ENCODE measurements at places on chromosomes 5 and 9. TPM values are rescaled to one million over a fixed set of nuclear protein-coding genes. Genes with fewer than 3 reads are reported as not detected.

GRCh38 chr5:64417390-64417789 lies 88.4 kb upstream of the RGS7BP start:
- H3K4me3 ChIP-seq: no peak overlapping the region
- no peak overlapping the region for H3K27ac ChIP-seq
- no peaks in the 10 kb centered on the region for H3K36me3 ChIP-seq
- H3K4me1 ChIP-seq: no peaks in the 10 kb centered on the region
- DNase-seq: no peak

DNA sequence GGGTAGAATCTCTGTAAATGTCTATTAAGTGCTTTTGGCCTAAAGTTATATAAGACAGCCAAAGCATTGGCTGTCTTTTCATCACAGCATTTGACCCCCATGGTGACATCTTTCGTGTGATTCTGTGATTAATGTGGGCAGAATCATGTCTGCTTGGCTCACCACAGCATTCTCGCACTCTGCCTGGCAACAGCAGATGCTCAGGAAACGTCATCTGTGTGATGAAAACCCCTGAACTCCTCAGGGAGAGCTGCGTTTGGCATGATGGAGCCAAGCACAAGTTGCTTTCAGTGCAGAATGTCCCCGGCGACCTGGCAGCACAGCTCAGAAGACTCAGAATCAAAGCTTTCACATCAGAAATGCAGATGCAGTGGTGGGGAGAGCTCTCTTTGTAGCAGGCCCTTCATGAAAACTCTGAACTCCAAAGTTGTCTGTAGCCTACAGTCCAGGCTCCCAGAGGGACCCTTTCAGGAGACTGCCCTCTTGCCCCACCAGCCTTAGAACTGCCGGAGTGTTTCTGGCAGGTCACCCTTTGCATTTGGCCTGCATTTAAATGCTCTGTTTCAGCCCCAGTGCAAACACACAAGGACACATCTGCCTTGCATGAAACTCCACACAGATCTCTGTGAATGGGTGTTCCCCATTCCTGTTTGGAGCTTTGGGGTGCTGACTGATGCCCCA lies 155.6 kb upstream of the PANK3 start:
- no peaks in the 10 kb centered on the region for H3K36me3 ChIP-seq
- peaks cover 22% of the 10 kb centered on the region for H3K27me3 ChIP-seq
- DNase-seq: no peak
- H3K27ac ChIP-seq: no peak overlapping the region
- H3K4me3 ChIP-seq: no peak overlapping the region

DNA sequence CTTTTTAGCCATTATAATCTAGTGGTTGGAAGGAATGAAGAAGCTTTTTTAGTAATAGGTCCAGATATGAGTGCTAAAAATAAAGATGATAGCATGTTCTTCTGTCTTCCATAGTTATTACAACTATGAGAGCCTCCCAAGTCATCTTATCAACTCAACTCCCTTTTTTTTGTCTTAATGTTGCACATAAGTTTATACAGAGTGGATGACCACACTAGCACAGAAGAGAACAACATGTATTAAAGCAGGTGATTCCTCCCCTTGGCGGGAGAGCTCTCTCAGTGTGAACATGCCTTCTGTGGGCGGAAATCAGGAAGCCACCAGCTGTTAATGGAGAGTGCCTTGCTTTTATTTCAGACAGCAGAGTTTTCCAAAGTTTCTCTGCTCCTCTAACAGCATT lies 40.1 kb upstream of the STX17 start:
- no peak overlapping the region for H3K27ac ChIP-seq
- peaks cover 16% of the 10 kb centered on the region for H3K4me1 ChIP-seq
- H3K36me3 ChIP-seq: no peaks in the 10 kb centered on the region

DNA sequence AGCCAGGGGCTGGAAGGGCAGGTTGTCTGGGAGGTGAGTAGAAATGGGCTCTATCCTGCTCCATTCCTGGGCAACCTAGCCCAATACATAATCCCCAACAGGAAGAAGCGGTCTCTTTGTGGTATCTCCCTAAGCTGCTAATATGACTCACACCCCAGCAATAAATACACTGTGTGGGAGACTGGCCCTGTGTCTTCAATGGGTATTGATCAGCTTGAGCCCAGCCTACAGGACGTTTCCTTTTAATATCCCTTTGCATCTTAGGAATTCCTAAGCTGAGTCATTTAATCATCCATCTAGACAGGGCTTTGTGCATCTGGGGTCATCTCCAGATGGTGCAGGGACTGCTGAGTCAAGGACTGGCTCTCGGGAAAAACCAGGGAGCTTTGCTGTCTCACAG lies 207.0 kb upstream of the PANK3 start:
- no peaks in the 10 kb centered on the region for H3K4me1 ChIP-seq
- DNase-seq: peak; percentile 9
- no peak overlapping the region for H3K4me3 ChIP-seq
- peaks cover 86% of the 10 kb centered on the region for H3K27me3 ChIP-seq
- no peak overlapping the region for H3K27ac ChIP-seq
- H3K36me3 ChIP-seq: no peaks in the 10 kb centered on the region

- no peak overlapping the region for H3K4me3 ChIP-seq
- no peaks in the 10 kb centered on the region for H3K27me3 ChIP-seq
- H3K4me1 ChIP-seq: no peaks in the 10 kb centered on the region
- H3K27ac ChIP-seq: no peak overlapping the region
- no peaks in the 10 kb centered on the region for H3K36me3 ChIP-seq
Observed at GRCh38 chr5:111966290-111966689, 209.3 kb upstream of the NREP start.

- peaks cover 81% of the 10 kb centered on the region for H3K4me1 ChIP-seq
- H3K36me3 ChIP-seq: no peaks in the 10 kb centered on the region
- no peak overlapping the region for H3K4me3 ChIP-seq
- no peaks in the 10 kb centered on the region for H3K27me3 ChIP-seq
Observed at GRCh38 chr5:148963664-148964063, 99.2 kb downstream of the SH3TC2 start.

GRCh38 chr9:87213948-87214347 lies 266.6 kb upstream of the GAS1 start:
- H3K4me1 ChIP-seq: no peaks in the 10 kb centered on the region
- no peak overlapping the region for H3K27ac ChIP-seq
- no peak overlapping the region for H3K4me3 ChIP-seq
- no peak for DNase-seq

GRCh38 chr9:127361561-127361960 lies 35.4 kb upstream of the SLC2A8 start:
- no peaks in the 10 kb centered on the region for H3K36me3 ChIP-seq
- H3K4me1 ChIP-seq: no peaks in the 10 kb centered on the region
- no peak overlapping the region for H3K27ac ChIP-seq
- no peaks in the 10 kb centered on the region for H3K27me3 ChIP-seq
- no peak for DNase-seq

- H3K36me3 ChIP-seq: no peaks in the 10 kb centered on the region
- DNase-seq: no peak
- no peaks in the 10 kb centered on the region for H3K4me1 ChIP-seq
- H3K27me3 ChIP-seq: no peaks in the 10 kb centered on the region
- no peak overlapping the region for H3K27ac ChIP-seq
- no peak overlapping the region for H3K4me3 ChIP-seq
Observed at GRCh38 chr5:139960723-139961383, 82.2 kb downstream of the NRG2 start.

GRCh38 chr5:38776149-38776896 lies 69.5 kb upstream of the OSMR start:
- H3K27me3 ChIP-seq: no peaks in the 10 kb centered on the region
- H3K4me1 ChIP-seq: peaks cover 14% of the 10 kb centered on the region
- no peak overlapping the region for H3K27ac ChIP-seq

DNA sequence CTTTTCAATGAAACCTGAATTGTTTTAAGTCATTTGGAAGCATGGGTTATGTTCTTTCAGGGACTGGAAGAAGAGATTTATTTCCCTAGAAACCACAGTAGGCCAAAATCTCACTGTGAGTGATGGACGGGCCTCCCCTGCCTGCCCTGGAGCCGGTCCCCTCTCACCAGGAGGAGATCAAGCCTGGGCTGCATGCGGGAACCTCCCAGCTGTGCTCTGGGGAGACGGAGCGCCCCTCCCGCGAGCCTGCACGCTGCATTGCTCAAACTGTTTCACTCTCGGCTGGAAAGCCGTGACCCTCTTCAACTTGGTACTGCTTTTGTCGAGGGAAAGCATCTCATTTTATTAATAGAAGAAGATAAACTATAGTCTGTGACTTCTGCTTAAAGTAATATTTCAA lies 85.4 kb downstream of the IRX2 start:
- H3K4me1 ChIP-seq: no peaks in the 10 kb centered on the region
- H3K27ac ChIP-seq: no peak overlapping the region
- H3K4me3 ChIP-seq: no peak overlapping the region
- DNase-seq: no peak

- H3K4me3 ChIP-seq: no peak overlapping the region
- H3K4me1 ChIP-seq: no peaks in the 10 kb centered on the region
- no peak overlapping the region for H3K27ac ChIP-seq
- no peaks in the 10 kb centered on the region for H3K27me3 ChIP-seq
Observed at GRCh38 chr9:134783699-134784039, 96.9 kb upstream of the FCN2 start.

- H3K27ac ChIP-seq: no peak overlapping the region
- H3K4me1 ChIP-seq: peaks cover 41% of the 10 kb centered on the region
- no peaks in the 10 kb centered on the region for H3K27me3 ChIP-seq
- H3K4me3 ChIP-seq: no peak overlapping the region
Observed at GRCh38 chr5:57339521-57339920, 143.1 kb downstream of the ACTBL2 start.

- no peaks in the 10 kb centered on the region for H3K36me3 ChIP-seq
- no peaks in the 10 kb centered on the region for H3K4me1 ChIP-seq
- DNase-seq: no peak
- H3K27me3 ChIP-seq: peaks cover 64% of the 10 kb centered on the region
Observed at GRCh38 chr9:72251589-72251988, 102.3 kb downstream of the GDA start.

DNA sequence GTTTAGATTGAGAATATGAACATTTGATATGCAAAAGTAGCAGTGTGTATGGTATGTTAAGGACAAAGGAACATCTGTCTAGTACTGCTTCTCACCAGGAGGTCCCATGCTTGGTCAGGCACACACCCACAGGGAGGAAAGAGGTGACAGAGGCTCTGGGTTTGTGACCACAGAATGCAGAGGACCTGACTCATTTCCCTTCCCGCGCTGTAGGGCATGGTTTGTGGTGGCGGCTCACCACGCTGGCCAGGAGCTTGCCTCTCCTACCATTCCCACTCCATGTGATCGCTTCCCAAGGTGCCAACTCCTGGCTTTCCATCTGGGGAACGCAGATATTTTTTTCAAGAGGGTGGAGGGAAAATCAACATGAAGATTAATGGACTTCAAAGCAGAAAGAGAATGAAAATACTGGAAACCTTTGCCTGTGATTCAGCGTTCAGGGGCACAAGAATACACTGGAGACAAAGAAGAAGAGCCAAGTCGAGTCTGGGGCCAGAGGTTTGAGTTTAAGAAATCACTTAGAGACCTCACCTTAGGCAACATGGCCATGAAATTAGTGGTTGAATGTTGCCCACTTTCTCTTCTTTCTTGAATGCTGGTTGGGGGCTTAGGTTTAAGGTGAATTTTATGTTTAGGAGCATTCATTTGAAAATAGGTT lies 477.8 kb downstream of the CCDC171 start:
- H3K36me3 ChIP-seq: no peaks in the 10 kb centered on the region
- H3K27me3 ChIP-seq: no peaks in the 10 kb centered on the region
- peak; percentile 93 for DNase-seq
- no peak overlapping the region for H3K4me3 ChIP-seq
- H3K4me1 ChIP-seq: peaks cover 36% of the 10 kb centered on the region

DNA sequence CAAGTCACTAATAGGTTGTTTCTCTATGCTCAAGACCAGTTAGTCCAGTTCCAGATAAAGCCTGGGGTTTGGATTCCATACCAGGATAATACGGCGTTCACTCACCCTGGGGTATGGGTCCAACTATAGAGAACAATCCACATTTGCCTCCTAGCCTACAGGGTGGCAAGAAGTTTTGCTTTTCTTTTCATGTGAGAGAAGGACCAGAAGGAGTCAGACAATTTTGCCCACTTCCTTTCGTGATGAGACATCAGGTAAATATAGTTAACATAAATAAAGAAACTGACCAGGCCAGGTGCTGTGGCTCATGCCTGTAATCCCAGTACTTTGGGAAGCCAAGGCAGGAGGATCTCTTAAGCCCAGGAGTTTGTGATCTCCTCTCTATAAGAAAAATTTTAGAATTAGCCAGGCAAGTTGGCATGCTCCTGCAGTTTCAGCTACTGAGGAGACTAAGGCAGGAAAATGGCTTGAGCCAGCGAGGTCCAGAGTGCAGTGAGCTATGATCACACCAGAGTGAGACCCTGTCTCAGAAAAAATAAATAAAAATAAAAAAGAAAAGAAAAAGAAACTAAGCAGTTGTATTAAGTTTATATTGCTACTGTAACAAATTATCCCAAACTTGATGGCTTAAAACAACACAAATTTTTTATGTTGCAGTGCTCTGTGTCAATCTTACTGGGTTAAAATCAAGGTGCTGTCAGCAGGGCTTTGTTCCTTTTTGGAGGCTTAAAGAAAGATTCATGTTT lies 7.5 kb upstream of the REEP5 start:
- DNase-seq: peak; percentile 56
- no peaks in the 10 kb centered on the region for H3K36me3 ChIP-seq
- peaks cover 16% of the 10 kb centered on the region for H3K4me1 ChIP-seq
- no peak overlapping the region for H3K4me3 ChIP-seq

GRCh38 chr9:27538647-27539046 lies 9.0 kb upstream of the MOB3B start:
- no peaks in the 10 kb centered on the region for H3K36me3 ChIP-seq
- H3K27ac ChIP-seq: no peak overlapping the region
- H3K27me3 ChIP-seq: no peaks in the 10 kb centered on the region
- H3K4me1 ChIP-seq: peaks cover 27% of the 10 kb centered on the region
- DNase-seq: no peak

GRCh38 chr5:88539026-88539425 lies 270.4 kb upstream of the TMEM161B start:
- no peaks in the 10 kb centered on the region for H3K36me3 ChIP-seq
- H3K4me3 ChIP-seq: no peak overlapping the region
- no peaks in the 10 kb centered on the region for H3K27me3 ChIP-seq

DNA sequence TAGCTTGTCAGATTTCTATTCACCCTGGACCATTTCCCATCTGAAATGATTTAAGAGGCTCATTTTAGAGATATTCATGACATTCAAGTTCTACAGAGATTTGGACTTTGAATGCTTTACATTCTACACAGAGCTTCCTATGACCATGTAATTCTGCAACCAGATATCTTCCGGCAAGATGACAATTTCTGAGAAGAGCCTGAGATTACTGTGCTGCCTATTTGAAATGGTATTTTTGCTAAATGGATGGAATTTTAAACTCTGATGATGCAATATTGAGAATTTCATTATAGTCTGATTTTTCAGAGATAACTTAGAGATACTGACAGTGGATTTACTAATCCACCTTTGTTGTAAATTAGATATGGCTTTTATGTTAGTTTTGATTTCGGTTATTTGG lies 16.0 kb upstream of the ACOT12 start:
- no peak for DNase-seq
- H3K36me3 ChIP-seq: no peaks in the 10 kb centered on the region
- H3K4me1 ChIP-seq: no peaks in the 10 kb centered on the region

- H3K27me3 ChIP-seq: no peaks in the 10 kb centered on the region
- H3K36me3 ChIP-seq: no peaks in the 10 kb centered on the region
- DNase-seq: no peak
- no peak overlapping the region for H3K27ac ChIP-seq
Observed at GRCh38 chr5:168720575-168720974, 141.4 kb upstream of the PANK3 start.

Gene GPR150
- total RNA-seq: not detected

Gene HTR4
- not detected for total RNA-seq

Gene DOK3
- total RNA-seq: 11.7 TPM

Gene PCDHGA10
- 0.23 TPM for total RNA-seq

Gene ACTBL2
- total RNA-seq: 0.12 TPM

Gene BTNL3
- total RNA-seq: not detected

Gene MAN2A1
- 21.8 TPM for total RNA-seq

Gene SLC23A1
- total RNA-seq: not detected

Gene GNG10
- 27.1 TPM for total RNA-seq

Gene LVRN
- not detected for total RNA-seq

Gene ALDOB
- not detected for total RNA-seq

Gene ZNF454
- total RNA-seq: not detected

Gene CTSV
- total RNA-seq: 11.4 TPM

Gene SCGB3A1
- not detected for total RNA-seq
